ENCODE measurements at places on chromosomes 5 and 9. TPM values are rescaled to one million over a fixed set of nuclear protein-coding genes. Genes with fewer than 3 reads are reported as not detected.

ADRB2 gene
- 0.37 TPM for total RNA-seq

GFI1B gene
- total RNA-seq: not detected

SNX2 gene
- 33.8 TPM for total RNA-seq

PRXL2C gene
- total RNA-seq: 9.8 TPM
